ENCODE measurements at places on chromosomes 11 and 22. TPM values are rescaled to one million over a fixed set of nuclear protein-coding genes. Genes with fewer than 3 reads are reported as not detected.

- no peak for DNase-seq
Measured at GRCh38 chr11:64563966-64564365, 27.1 kb upstream of the SLC22A12 start.

DNA sequence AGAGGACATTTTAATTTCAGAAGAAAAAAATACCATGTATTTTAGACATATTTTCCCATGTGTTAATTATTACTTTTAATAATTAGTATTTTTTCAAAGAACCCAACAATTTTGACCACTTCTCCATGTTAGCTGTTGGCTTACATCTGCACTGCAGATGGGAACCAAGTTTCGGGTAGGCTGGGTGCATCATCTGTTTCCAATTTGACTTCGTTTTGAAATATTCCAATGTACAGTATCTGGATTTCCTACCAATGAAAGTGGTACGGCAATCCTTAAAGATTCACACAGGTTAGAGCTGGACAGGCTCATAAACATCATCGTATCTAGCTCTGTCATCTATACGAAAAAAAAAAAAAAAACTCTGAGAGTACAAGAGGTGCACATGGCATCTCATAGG lies 670.2 kb downstream of the OPCML start:
- DNase-seq = no peak

DNA sequence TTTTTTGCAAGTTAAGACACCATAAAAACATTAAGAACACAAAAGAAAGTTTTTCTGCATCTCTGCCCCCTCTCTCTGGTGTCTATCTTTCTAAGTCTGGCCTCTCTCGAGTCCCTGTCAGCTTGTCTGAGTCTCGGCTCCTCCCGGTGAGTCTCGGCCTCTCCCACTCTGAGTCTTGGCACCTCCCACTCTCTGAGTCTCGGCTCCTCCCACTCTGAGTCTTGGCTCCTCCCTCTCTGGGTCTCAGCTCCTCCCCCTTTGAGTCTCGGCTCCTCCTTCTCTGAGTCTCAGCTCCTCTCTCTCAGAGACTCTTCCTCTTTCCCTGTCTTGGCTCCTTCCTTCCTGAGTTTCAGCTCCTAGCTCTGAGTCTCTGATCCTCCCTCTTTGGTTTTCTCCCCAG lies 72.5 kb upstream of the AMPD3 start:
- DNase-seq = no peak

ISX gene
- not detected for total RNA-seq

MMP27 gene
- total RNA-seq = not detected

C11orf21 gene
- not detected for total RNA-seq
